Frontal cortex (tissue), 4 donors: ENCODE measurements at places on chromosomes 7 and 10. TPM values are rescaled to one million over a fixed set of nuclear protein-coding genes. Genes with fewer than 3 reads are reported as not detected.

DNA sequence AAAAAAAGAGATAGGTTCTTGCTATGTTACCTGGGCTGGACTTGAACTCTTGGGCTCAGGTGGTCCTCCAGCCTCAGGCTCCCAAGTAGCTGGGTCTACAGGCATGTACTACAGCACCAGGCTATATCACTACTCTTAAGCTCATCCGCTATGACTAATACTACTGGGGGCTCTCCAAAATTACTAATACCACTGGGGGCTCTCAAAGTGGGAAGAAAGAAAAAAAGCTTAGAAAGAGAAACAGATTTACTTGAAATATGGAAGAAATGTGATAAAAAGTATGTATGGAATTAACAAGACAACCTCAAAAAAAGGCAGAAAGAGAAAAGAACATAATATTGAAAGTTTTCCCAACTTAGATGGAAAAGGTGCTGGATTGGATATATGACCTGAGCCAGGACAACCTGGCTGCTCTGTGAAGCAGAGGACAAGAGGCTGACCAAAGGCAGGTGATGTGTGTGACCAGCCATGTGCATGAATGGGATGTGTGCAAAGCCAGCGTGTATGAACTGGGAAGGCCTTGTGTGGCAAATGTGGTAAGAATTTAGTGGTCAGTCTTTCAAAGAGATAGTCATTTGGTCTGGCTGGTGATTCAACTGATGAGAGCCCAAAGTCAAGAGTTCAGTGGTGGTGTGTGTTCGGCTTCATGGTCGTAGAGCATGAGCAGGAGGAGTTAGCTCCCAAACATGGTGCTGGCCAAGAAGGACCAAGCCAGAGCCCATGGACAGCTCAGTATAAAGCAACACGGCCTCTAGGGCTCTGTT lies 232.4 kb upstream of the KLF14 start:
- DNase-seq, result no peak

Gene GOLGA7B
- total RNA-seq, result 17.9 TPM

DNA sequence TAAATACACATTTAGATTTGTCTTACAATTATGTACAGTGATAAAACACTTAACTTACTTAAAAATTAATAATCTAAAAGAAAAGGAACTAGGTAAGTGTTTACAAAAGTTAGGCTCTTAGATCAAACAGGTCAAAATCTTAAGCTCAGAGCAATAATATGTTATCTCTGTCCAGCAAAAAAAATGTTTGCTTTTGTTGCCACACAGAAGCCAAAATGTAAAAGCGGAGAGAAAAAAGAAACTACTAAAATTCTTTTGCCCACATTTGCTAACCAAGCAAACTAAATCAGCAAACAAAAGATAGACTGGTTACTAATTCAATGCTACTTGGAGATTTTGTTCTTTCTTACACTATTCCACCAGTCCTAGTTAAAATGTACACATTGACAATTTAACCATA lies 15.2 kb upstream of the ACSM6 start:
- no peak for DNase-seq

- no peak for DNase-seq
Observed at GRCh38 chr7:118153551-118154177, 30.3 kb upstream of the LSM8 start.

Gene ELN
- 11.0 TPM for total RNA-seq

DNA sequence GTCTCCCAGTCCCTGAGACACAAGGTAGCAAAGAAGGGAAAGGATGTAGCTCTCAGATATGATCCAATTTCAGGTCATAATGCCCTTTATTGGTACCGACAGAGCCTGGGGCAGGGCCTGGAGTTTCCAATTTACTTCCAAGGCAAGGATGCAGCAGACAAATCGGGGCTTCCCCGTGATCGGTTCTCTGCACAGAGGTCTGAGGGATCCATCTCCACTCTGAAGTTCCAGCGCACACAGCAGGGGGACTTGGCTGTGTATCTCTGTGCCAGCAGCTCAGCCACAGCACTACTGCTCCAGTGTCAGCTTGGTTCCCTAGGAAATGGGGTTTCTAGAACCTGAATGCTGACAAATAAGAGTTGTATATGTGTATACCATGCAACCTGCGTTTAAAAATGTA lies 74.6 kb upstream of the PRSS58 start:
- DNase-seq, result no peak

- DNase-seq, result no peak
Observed at GRCh38 chr7:159083001-159083697, 61.5 kb downstream of the VIPR2 start.

DNA sequence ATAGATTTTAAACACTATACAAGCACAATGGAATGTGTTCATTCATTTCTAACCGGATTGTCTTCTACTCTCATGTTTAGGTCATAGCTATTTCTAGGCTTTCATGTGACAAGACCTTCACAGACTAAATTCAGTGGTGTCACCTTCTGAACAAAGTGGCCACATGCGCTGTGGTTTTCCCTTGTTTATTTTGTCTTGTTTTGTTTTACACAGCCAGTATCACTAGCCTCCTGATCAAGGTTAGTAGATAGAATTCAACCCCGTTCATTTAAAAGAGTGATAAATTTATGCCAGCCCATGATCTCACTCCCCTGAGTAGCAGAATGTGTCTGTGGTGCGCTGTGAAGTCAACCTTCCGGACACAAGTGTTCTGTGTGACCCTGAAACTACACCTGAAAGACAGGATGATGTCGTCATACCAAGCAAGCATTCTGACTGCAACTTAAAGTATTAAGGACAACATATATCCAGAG lies 209.1 kb downstream of the CREB5 start:
- no peak for DNase-seq

Gene SPDYE1
- not detected for total RNA-seq

- DNase-seq, result no peak
Observed at GRCh38 chr10:114724716-114725106, 66.6 kb upstream of the ABLIM1 start.

GRCh38 chr10:90167174-90168064 lies 466.0 kb downstream of the KIF20B start:
- no peak for DNase-seq
